ENCODE measurements at places on chromosomes 5 and 9.

DNA sequence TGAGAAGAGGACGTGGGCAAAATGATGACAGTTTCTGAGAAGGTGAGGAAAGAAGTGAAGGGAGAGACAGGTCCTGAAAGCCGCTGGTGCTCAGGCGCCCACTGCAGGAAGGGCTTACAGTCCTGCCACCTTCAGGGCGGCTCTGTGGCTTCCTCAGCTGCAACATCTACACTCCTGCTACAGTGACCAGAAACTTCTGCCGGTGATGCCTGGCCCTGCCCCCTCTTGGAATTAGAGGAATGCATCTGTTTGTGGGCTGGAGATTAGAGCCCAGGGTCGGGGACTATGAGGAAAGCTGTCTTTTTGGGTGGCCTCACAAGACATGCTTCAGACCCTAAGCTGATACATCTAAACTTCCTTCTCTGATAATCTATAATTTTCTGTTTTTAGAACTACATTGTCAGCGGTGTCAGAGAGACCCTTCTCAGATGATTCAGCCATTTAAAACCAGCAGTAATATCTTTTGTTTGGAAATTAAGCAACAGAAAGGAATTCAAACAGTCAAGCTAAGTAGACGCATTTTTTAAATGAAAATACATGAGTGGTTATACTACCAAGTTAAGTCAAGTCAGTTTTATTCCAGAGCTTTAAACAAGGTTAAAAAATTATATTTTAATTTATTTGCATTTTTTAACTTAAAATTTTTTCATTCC is 30.4 kb downstream of the PRDM6 start:
- DNase-seq: no peak

DNA sequence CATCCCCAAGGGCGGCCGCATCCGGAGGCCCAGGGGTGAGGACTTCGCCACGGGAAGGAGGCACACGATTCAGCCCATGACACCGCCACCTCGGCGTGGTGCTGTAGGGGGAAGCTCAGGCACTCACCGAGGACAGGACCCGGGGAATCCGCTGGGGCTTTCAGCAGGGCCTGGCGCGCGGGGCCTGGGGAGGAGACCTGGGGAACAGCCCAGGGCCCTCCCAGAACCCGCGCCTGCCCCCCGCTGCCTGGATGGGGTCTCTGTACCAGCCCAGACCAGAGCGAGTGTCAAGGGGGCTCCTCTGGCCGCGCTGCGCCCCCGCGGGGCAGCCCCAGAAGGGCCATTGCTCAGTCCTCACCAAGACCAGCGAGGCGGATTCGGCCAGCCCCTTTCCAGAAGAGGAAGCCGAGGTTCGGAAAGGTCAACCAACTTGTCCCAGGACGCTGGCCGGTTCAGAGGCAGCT is 12.8 kb downstream of the COL23A1 start:
- no peak for DNase-seq

- no peak for DNase-seq
Observed at GRCh38 chr5:40669606-40670390, 9.9 kb upstream of the PTGER4 start.

- DNase-seq: peak; percentile 84
Observed at GRCh38 chr5:151469992-151470391, 22.6 kb downstream of the SLC36A1 start.

DNA sequence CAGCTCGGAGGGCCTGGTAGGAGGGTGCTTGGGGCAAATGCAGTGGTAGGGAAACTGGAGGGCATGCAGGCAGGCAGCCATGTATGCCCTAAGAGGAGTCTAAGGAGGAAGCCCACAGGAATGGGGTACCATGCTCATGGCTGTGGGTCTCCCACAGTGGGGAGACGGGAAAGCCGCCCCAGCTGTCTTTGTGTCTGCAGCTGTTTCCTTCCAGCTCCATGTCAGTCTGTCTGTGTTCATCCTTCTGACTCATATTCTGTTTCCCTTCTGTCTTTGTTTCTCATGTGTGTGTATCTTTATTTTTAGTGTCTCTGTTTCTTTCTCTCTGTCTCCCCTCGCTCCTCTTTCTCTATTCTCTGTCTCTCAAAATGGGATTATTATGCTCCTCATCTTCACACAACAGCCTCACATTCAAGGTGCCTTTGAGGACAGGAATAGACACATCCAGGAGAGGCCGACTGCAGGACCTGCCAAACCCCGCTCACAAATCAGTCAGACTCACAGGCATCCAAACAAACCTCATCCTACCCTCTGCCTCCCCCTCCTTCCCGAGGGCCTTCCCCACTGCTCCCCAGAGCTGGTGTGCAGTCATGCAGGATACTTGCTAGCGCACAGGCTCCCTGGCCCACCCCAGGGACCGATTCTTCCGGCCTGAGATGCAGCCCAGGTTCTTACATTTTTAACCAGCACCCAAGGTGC is 68.4 kb upstream of the RARS1 start:
- no peak for DNase-seq

DNA sequence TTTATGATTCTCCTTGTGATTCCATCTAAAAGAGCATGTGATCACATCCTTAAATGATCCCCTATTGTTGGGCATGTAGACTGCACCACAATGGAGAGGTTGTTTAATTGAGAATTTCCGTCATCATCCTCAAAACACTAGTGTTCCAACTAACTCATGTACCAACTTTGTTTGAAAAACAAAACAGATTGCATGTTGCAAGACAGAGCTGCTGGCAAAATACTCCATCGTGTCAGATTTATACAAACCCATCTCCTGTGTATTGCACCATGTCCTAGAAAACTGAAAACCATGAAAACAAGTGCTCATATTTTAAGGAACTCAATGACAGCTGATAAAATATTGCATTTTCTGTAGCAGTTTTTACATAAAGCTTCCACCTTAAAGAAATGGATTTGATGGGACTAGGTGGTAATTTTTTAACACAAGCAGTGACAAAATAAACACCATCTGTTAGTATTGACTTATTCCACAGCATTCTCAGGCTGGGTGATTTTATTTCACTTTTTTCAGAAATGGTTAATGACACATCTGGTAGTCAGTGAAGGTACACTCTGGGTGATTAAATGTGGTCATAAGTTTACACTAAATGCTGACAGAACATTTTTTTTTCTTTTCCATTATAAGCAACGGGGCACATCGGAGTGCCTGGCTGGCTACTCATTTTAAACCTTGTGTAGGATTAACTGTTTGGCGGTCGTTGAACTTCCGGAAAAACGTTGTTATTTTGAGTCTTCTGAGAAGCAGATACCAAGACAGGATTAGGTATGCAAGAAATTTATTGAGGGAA is 602.9 kb upstream of the WWC1 start:
- DNase-seq: no peak

GRCh38 chr5:58411372-58411771 is 48.5 kb downstream of the PLK2 start:
- DNase-seq: no peak

- DNase-seq: no peak
Observed at GRCh38 chr5:39826051-39826450, 401.3 kb upstream of the DAB2 start.

- DNase-seq: no peak
Observed at GRCh38 chr9:71519098-71519696, 249.1 kb downstream of the CEMIP2 start.

DNA sequence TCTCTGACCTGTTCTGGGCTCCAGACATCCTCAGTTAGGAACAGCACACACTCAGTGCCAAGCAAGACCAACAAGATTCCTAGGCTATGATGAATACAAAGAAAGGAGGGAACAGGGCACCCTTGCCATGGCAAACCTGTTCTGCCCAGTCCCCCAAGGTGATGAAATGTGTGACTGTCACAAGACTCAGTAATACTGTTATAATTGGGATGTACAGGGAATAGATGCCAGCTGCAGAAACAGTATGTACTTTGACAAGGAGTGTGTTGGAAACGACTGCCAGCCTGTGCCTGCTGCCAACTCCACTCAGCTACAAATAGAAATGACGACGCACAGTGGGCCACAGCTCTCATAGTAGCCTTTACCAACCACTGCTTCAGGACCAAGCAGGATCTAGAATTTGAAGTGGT is 453.0 kb downstream of the EFNA5 start:
- no peak for DNase-seq

- DNase-seq: no peak
Observed at GRCh38 chr5:149559706-149560105, 8.5 kb upstream of the CSNK1A1 start.

- DNase-seq: no peak
Observed at GRCh38 chr9:108850293-108850897, 5.4 kb downstream of the ACTL7B start.

- DNase-seq: no peak
Observed at GRCh38 chr5:89842531-89842930, 567.0 kb downstream of the CETN3 start.

DNA sequence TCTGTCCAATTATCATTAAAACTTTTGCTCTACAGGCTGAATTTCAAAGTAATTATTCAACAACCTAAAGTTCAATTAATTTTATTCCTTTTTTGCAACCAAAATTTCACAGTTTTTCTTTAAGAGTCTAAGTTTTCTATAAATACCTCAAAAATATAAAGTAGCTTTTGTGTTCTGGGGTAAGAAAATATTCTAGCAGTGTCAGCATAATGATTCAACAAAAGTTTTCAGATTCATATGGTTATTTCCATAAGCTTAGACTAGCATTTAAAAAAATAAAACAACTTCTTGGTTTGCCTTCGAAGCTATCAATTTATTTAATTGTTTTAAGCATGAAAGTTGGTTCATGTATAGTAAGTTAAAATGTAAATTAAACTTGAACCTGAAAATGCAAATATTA is 1962.3 kb upstream of the CDH6 start:
- no peak for DNase-seq

DNA sequence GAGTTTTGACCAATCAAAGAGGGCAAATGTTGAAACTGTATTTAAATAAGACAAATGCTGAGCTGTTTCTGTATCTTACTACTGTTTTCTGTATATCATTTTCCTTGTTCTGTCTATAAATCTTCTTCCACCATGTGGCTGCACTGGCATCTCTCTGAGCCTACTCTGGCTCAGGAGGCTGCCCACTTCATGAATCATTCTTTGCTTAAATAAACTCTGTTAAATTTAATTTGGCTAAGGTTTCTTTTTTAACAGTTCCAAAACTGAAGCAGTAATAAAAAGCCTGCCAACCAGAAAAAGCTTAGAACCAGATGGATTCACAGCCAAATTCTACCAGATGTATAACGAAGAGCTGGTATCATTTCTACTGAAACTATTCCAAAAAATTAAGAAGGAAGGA is 40.2 kb upstream of the TAS2R1 start:
- no peak for DNase-seq

DNA sequence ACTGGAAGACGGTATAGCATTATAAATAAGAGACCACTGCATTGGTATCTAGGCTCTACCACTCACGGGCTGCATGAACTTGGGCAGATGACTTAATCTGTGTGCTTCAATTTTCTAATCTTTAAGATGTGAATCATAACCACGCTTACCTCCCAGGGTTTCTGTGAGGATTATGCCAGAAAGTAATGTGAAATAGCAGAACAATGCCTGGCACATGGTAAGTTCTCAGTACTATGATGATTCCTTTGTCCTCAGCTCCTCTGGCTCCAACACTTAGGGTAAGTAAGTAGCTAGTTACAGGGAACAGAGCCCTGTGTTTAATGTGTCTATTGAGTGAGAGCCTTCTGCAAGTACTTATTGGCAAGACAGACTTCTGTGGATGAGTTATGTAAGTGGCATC is 31.1 kb downstream of the POU4F3 start:
- no peak for DNase-seq

DNA sequence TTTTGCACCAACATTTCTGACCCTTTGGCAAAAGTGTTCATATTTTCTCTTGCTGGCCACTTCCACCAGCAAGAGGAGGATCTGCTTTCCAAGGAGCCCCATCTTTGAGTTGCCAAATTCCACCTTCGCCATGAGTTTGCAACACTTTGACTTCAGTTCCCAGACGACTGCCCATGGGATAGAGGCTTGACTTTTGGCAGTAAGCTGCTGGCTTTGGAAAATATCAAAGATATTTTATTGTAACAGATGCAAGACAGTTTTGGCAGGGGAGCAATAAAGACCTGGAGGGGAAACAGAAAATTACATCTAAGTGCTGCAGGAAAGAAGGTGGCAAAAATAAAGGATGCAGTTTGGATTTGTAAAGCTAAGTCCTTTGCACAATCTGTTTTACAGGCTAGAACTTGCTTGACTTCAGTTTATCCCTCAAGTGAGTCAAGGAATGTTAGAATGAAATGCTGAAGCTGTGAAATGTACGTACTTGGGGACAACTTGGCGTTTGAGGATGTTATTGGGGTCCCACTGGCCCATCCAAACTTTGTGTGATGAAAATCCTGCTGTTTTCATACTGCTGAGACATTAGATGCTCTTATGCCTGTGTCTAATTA is 232.9 kb downstream of the GOLPH3 start:
- DNase-seq: no peak

DNA sequence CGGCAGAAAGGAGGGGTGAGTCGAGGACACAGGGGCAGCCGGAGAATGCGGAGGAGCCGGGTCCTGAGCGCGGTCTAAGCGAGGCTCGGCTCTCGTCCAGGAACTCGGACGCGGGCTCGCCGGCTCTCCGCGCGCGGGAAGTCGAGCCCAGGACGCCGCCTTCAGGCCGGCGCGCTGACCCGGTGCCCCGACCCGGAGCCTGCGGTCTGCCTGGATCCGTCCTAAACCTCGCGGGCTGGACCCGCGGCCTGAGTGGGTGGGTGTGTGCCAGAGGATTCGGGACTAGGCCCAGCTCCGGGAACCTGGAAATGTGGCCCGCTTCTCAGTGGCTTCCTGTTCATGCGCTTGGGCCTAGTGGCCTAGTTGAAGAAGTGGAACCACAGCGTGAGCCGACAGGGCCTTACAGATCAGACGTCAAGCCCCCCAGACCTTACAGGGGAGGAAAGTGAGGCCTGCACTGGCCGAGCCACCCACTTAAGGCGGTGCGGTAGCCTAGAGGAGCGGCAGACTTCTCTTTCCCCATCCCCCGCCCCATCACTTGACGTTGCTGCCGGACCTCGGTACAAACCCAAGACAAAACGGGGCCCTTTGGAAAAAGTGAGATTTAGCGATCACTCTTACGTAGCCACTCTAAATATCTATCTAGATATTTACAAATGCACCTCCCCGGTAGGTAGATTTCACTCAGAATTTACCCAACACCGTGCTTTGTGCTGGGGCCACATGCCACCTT is 1.2 kb downstream of the CDKN2B-AS1 start:
- DNase-seq: no peak

DNA sequence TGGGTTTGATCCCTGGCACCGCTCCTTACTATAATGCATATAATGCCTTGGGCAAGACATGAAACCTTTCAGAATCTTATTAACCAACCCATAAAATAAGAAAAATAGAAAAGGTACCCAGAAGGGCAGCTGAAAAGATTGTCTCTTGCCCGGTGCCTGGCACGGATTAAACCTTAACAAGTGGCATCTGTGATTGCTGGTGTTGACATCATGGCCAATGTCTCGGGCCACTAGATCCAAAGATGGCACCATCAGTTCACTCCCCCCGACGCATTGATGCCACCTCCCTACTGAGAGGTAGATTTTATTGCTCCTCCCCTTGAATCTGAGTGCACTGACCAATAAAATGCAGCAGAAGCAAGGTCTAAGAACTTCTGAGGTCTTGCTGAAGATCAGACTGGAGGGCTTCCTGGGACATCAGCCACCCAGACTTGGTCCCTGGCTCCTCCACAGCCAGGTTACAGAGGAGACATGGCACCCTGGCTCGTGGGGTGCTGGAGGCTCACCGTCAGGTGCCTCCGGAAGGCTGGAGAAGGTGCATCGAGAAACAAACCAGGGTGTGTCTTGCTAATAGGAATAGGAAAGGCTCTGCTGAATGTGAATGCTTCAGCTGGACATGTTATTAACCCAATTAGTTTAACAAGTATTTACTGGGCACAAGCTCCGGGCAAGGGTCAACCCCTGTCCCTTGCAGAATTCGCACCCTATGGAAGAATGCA is 80.0 kb upstream of the COL5A1 start:
- DNase-seq: no peak

- DNase-seq: no peak
Observed at GRCh38 chr5:1436681-1437080, 8.6 kb downstream of the SLC6A3 start.
